Omental fat pad (tissue), 4 donors: ENCODE measurements at places on chromosomes 11 and 22. TPM values are rescaled to one million over a fixed set of nuclear protein-coding genes. Genes with fewer than 3 reads are reported as not detected.
A peak's percentile ranks its signal among the peaks of the same experiment; 100 is the strongest.

KRTAP5-10 gene
- total RNA-seq: not detected

GRIA4 gene
- total RNA-seq: not detected

- DNase-seq: no peak
Observed at GRCh38 chr11:65646958-65647701, 9.2 kb downstream of the SIPA1 start.

- DNase-seq: no peak
Observed at GRCh38 chr11:1733009-1733715, 17.2 kb downstream of the IFITM10 start.

DNA sequence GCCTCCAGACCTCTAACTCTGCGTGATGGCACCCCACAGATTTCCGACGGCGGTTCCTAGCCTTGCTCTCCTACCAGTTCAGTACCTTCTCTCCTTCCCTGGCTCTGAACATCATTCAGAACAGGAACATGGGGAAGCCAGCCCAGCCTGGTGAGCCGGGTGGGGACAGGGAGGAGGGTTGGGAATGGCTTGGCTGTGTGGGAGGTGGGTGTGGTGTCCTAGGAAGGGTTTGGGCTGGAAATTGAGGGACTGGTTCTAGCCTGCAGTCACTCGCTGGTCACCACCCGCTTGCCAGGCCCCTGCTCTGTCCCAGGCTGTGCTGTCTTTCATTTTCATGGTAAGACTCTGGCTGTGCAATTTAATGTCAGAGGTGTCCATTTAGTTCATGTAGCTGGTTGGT, 33.9 kb downstream of the NAT10 start:
- DNase-seq: no peak

DNA sequence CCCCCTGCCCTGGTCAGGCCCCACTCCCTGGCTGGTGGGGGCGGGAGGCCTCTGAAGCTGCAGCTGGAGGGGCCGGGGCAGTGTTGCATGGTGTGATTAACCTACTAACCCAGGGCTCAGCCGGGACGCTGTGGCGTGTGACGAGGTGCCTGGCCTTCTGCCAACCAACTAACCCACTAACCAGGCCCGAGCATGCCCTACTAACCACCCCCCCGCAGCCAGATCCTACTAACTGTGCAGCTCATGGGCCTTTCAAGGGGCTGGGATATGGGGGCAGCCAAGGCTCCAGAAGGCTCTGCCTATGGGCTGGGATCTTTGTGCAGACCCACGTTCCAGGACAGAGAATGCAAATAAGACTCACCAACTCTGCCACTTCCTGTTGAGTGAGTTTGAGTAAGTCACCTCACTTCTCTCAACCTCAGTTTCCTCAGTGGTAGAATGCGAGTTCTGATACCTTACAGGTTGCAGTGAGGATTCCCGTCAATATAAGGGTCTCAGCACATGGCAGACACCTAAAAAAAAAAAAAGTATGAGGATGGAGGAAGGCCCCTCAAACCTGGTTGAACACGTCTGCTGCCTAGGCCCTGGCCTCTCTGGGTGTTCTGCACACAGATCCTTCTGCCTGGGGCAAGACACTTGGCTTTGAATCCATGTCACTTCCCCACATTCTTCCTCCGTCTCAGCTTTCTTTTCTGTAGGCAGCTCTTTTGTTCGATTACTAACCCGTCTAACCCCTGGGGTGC, 14.1 kb downstream of the MIAT start:
- DNase-seq: no peak

- DNase-seq: no peak
Observed at GRCh38 chr22:46801331-46801811, 38.9 kb downstream of the TBC1D22A start.

DNA sequence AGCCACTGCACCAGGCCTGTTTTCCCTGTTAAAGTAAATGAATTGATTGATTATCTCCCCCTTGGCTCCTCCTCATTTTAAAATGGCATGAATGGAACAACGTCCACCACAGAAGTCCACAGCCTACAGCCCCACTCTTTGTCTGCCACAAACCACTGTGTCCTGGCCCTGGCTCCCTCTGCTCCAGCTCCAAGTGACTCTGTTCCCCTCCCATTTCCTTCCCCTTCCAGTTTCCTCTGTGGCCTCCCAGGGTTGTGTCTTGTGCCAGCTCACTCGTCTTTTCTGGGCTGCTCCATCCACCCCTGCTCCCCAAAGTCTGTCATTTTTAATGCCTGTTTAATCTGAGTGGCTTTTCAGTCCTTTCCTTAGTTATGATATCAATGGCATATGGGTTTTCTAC, 52.4 kb upstream of the CD5 start:
- no peak for DNase-seq

DNA sequence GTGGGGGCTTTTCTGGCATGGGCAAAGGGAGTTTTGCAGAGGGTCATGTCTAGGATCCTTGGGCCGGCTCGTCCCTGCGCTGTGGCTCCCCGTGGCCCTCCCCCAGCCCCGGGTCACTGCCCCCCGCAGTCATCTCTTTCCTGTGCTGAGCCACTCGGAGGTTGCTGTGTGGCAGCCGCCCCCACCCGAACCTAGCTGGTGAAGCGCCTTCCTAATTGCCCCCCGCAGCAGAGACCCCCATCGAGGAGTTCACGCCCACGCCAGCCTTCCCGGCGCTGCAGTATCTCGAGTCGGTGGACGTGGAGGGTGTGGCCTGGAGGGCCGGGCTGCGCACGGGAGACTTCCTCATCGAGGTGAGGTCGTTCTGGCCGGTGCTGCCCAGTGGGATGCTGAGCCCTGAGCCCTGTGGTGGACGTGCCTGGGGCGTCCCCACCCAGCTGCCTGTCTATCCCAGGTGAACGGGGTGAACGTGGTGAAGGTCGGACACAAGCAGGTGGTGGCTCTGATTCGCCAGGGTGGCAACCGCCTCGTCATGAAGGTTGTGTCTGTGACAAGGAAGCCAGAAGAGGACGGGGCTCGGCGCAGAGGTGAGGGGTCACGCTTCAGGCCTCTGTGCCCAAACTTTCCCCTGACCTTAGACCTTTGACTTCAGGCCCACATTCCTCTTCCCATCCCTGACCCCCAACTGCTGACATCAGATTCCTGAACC, 32.0 kb downstream of the SHANK3 start:
- no peak for DNase-seq

CFAP68 gene
- 18.6 TPM for total RNA-seq

- DNase-seq: no peak
Observed at GRCh38 chr22:43227239-43227630, 40.3 kb upstream of the TTLL12 start.

DNA sequence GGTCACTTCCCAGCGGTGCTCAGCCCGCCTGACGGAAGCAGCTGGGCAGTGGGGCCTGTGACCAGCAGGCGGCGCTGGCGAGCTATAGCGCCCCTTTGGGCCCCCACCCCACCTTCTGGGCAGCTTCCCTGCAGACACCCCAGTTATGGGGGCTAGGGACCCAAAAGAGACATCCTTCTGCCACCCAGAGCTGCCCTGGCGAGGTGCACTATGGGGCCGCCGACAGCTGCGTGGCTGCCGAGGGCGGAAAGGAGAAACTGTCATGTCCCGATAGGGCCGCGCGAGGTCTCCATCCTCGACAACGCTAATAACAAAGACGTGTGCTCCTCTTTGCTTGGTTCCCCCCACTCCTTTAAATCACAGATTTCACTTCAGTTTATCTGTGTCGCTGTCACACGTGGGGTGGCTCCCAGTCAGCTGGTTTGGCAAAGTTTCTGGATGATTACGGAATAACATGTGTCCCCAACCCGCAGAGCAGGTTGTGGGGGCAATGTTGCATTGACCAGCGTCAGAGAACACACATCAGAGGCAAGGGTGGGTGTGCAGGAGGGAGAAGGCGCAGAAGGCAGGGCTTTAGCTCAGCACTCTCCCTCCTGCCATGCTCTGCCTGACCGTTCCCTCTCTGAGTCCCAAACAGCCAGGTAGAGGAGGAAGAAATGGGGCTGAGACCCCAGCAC, 673 bp upstream of the MYO7A start:
- no peak for DNase-seq

DNA sequence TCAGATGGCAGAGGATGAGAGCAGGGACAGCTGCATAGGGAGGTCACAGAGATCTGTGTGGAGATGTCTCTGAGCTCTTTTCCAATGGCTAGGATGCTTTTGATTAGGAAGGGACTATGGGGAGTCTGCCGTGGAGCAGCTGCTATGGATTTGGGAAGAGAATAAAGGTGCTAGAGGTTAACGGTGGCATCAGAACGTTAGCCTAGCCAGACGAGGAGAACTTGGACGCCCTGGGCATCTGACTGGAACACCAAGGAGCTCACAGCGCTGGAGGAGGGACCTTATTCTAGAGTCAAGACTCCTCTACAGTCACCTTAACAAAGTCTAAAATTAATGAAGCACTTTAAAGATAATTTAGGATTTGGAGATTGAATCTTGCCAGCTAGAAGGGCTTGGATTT, 157.2 kb upstream of the B3GAT1 start:
- DNase-seq: no peak

- DNase-seq: no peak
Observed at GRCh38 chr11:105507496-105508254, 102.2 kb upstream of the GRIA4 start.

DNA sequence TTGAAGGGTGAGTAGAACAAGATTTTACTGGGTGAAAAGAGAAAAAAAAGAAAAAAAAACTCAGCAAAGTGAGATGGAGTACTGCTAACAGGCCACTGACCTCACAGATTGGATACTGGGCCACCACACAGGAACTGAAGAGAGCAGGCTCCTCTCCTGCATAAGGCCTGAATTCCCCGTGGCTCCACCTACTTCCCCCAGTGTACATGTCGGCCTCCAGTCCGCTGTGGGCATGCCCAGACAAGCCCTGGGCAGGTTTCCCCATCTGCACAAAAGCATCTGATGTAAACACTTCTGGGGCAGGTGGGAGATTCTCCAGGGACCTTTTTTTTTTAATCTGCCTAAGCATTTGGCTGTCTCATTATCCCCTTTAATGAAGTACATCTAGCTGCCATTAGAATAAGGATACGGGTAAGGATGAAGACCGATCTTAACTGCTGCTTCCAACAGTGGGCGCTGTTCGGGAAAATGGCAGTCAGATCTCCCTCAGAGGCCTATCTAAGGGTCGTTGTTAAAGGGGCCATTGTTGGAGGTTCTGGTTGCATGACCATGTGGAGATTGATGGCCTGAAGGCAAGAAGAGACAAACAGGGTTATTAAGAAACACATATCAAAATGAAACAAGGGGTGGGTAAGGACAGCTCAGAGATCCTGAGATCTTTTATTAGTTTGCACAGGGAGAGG, 48.5 kb downstream of the MS4A13 start:
- no peak for DNase-seq

- no peak for DNase-seq
Observed at GRCh38 chr11:34891611-34892010, 24.6 kb downstream of the APIP start.

- DNase-seq: peak; percentile 79
Observed at GRCh38 chr11:77187776-77188632, 60.0 kb downstream of the MYO7A start.

USP35 gene
- 6.7 TPM for total RNA-seq
